ENCODE measurements at places on chromosomes 1 and 21.

DNA sequence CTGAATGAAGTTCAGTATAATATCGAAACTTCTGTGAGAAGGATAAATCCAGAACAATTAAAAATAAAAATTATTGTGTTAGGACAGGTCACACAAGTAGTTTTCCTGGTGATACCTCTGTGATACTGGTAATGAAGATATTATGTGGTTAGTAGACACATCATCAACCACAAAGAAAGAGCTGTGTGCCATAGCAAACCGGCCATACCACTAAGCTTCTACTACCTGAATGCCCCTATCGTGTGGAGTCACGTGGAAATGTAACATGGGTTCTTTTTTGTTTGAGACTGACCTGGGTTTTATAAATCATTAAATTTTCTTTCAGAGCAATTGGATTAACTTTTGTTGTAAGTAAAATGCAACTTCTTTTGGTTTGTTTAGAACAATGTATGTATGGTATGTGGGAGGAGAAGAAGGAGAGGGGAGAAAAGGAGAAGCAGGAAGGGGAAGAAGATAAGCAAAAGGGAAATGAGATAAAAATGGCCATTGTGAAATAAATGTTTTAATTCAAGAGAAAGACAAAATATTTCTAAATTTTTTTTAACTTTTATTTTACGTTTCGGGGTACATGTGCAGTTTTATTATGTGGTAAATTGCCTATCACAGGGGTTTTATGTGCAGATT, 58.2 kb upstream of the LRRC8B start:
- DNase-seq, result no peak

DNA sequence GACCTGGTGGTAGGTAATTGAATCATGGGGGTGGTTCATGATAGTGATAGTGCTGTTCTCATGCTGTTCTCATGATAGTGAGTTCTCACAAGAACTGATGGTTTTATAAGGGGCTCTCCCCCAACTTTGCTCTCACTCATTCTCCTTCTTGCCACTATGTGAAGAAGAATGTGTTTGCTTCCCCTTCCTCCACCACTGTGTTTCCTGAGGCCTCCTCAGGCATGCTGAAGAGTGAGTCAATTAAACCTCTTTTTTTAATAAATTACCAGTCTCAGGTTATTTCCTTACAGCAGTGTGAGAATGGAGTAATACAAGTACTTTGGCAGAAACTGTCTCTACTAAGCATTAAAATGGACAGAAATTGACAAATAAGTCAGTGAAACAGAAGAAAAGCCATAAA, 21.6 kb downstream of the RAB3GAP2 start:
- DNase-seq, result no peak

DNA sequence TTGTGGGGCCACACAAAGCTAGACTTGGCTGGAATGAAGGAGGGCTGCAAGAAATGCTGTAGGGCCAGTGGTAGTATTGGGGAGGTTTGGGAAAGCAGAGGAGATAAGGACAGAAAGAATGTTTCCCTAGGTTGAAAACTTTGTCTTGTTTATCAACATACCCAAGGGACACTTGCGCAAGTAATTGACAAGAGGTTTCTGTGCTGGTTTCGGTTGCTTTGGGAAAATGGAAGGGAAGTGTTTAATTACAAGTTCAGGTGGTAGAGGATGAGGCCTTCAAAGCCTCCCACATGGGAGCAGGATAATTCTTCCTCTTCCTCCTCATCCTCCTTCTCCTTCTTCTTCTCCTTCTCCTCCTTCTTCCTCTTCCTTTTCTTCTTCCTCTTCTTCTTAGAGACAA, 182.1 kb upstream of the LMO4 start:
- DNase-seq, result no peak

- no peak for DNase-seq
Observed at GRCh38 chr1:85935234-85935633, 221.3 kb downstream of the COL24A1 start.

DNA sequence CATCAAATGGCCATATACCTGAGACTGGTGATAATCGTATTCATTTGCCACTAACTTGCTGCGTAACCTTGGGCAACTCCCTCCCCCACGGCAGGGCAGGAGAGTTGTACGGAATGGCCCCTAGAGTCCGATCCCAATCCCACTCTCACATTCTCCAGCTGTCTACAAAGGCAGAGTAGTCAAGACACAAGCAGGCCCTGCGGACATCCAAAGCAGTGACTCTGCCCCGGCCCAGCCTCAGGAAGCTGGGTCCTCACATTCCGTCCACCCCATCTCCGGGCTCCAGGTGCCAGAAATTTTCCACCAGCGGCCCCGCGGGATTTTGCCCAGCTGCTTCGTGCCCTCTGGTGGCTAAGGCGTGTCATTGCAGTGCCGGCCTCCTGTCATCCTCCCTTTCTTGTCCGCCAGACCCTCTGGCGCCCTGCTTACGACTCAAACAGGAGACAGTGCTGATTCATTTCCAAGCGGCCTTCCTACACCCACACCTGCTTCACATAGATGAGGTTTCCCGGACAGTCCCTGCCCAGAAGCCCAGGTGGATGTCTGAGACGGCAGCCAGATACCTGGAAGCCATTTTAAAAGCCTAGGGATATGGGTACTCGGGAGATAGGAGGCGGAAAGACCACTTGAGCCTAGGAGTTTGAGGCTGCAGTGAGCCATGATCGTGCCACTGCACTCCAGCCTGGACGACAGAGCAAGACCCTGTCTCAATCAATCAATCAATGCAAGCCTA, 2.9 kb upstream of the S100A2 start:
- DNase-seq, result peak; percentile 65

DNA sequence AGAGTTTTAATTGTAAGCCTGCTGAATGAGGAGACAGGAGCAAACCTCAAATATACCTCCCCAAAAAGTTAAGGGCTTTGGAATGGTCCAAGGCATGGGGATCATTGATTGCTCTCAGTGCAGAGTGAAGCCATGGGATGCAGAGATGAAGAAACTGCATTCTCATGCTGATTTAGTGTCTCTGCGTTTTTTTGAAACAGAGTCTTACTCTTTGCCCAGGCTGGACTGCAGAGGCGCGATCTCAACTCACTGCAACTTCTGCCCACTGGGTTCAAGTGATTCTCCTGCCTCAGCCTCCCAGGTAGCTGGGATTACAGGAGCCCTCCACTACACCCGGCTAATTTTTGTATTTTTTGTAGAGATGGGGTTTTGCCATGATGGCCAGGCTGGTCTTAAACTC, 99.3 kb upstream of the ETV3 start:
- no peak for DNase-seq

DNA sequence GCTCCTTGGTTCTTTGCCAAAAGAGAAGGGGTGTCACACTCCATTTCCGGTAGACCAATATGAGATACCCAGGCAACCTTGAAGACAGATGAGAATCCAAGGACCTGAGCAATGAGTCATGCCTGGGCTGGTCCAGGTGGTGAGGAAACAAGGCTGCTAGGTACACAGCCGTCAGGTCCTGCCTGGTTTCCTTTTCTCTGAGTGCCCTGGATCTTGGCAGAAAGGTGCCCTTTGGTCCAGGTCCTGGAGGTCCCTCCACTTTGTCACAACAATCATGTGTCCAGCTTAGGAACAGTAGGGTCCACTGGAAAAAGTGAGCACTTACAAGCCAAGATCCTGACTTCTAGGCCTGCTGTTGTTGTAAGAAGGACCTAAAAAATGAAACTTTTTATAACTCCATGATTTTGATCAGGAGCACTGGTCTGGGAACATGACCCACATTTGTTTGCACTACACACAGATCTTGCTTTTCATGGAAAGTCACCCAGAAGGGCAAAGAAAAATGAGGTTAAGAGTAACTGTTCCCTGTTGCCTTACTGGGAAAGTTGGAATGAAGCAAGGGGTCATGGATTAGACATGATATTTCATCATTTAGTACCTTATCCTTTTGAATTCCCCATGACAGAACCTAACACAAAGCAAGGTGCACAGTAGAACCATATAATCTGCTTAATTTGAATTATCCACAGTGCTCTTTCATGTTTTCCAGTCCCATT, 94.7 kb downstream of the PAPPA2 start:
- no peak for DNase-seq

DNA sequence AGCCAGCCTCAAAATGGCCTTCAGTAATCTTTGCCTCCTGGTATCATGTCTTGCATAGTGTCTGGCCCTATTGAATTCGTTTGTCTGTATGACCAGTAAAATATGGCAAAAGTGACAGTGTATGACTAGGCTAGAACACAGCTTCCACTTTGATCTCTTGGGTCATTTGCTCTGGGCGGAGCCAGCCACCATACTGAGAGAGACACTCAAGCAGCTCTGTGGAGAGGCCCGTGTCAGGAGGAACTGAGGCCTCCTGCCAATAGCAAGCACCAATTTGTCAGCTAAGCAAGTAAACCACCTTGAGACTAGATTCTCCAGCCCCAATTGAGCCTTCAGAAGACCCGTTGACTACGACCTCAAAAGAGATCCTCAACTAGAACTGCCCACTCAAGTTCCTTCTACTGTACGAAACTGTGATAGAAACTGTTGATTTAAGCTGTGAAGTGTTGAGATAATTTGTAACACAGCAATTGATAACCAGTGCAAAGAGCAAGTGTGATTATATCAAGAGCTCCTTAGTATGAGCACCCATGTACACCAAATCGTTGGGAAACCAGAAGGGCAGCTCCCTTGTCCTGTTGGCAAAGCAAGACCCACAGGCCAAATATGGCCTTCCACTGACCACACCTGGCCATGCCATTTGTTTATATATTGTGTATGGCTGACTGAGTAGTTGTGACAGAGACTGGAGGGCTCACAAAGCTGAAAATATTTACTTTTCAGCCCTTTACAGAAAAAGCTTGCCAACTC, 52.7 kb upstream of the SERBP1 start:
- DNase-seq, result no peak

DNA sequence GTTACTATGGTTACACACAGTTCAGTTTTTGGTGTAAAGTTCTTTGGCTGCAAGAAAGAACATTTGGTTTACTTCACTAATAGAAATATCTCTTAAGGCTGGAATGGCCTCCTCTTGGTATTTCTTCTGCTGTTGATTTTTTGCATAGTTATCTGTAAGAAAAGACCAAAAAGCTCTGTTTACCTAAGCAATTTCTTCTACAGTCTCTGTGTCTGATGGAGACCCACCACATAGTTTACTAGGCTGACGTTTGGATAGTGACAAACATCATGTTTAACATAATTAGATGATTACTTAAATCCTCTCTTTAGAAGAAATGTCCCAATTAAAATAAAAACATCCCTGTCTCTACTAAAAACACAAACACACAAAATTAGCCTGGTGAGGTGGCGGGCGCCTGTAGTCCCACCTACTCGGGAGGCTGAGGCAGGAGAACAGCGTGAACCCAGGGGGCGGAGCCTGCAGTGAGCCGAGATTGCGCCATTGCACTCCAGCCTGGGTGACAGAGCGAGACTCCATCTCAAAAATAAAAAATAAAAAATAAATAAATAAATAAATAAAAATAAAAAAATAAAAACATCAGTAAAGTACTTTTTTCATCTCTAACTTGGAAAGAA, 7.2 kb downstream of the PIGP start:
- no peak for DNase-seq

- no peak for DNase-seq
Observed at GRCh38 chr1:59687081-59687480, 127.7 kb upstream of the HOOK1 start.

DNA sequence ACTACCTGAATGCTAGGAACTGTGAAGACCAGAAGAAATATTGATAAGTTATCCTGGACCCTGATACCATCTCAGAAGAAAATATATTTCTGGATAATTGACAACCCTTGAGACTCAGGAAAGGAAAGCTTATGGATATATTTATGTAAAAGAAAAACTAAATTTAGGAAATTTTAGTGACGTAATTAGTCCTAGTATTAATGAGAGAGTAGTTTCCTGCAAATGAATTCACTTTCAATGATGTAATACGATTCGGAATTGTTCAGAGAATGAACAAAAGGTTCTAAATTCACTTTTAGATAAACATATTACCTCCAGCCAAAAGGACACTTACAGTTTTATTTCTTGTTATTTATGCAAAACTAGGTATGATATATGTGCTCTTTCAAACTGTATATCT, 1120.1 kb upstream of the NCAM2 start:
- DNase-seq, result no peak

DNA sequence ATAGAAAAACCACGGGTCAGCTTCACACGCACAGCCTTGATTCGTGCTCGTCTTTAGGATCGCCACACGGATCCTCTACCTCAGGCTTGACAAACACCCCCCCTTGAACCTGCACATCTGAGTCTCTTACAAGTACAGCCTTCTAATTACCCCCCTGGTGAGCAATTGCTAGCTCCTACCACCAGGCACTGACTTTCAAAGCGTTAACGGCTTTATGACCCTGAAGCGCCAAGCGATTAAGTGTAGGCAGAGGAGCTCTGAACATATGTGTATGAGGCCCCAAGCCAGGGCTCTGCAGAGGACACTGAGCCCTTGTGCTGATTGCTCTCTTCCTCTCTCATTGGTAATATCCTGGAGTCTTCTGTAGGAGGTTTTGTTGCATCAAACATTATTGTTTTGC, 55.7 kb upstream of the EPHA8 start:
- no peak for DNase-seq

- DNase-seq, result no peak
Observed at GRCh38 chr1:59125154-59125553, 171.7 kb upstream of the FGGY start.

DNA sequence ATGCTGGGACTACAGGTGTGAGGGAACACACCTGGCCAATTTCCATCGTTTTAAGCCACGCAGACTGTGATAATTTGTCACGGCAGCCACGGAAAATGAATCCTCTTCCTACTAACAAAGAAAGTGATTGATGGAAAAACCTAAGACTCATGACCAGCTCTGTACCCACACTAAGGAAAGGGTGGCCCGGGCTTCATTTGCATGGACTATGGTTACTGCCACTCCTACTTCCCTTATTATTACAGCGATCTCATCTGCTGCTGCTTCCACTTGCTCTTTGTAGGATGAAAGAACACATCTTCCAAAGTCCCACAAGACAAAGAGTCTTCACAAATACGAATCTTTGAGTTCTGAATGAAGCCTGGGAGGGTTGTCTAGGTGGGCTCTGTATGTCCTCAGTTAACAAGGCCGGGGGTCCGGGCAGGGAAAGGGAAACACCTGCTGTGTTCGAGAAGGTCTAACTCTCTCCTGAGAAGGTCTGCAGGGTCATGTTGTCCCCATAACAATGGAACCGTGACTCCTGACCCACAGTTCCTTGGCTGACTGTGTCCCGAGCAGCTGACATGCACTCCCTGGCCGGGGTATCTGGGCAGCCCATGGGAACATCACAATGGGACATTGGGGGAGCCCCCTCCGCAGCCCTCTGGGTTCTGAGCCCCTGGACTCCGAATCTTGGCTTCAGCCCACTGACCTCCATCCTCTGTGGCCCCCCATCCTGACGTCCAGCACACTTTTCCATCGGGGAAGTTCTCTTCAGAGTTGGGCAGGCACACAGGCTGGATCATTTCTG, 13.3 kb upstream of the TFF1 start:
- DNase-seq, result no peak

Measured in stimulated activated CD8-positive, alpha-beta memory T cell treated with anti-CD3 and anti-CD28 coated beads, Interleukin-4, amount 100 ng/mL, for 1 hour (primary cell).